ENCODE measurements at places on chromosomes 11 and 22.

- DNase-seq, result no peak
These were observed 123.7 kb upstream of the HSD17B12 start for GRCh38 chr11:43556612-43557375.

GRCh38 chr11:548700-549603, 11.6 kb downstream of the LMNTD2 start:
- no peak for DNase-seq

GRCh38 chr11:14793546-14793945, 98.5 kb downstream of the CYP2R1 start:
- no peak for DNase-seq

GRCh38 chr11:98630736-98631135, 390.0 kb upstream of the CNTN5 start:
- DNase-seq, result no peak

GRCh38 chr11:34234086-34234740, 123.6 kb downstream of the ABTB2 start:
- DNase-seq, result no peak

GRCh38 chr11:113398669-113399430, 11.3 kb downstream of the ANKK1 start:
- DNase-seq, result no peak

- peak; percentile 20 for DNase-seq
These were observed 25.9 kb upstream of the HTATIP2 start for GRCh38 chr11:20337526-20338154.

DNA sequence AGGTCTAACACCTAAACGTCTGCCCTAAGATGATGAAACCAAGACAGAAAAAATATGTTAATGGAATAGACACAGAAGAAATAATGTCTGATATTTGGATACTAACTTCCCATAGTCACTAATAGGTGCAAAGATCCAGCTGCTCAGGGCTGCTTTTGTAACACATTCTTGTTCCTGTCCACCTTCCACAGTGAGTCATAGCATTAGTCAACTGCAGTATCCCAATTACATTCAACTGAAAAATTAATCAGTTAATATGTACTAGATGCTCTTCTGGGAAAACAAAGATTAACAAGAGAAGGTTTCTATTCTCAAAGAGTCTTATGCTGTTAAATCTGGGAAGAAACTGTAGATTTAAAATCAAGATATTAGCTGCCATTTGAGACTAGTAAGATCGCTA, 47.6 kb downstream of the HEPHL1 start:
- DNase-seq, result no peak

Measured in SHP77 treated with DMSO at 0.1 percent for 48 hours (cell line).